ENCODE measurements at places on chromosomes 5 and 9. TPM values are rescaled to one million over a fixed set of nuclear protein-coding genes. Genes with fewer than 3 reads are reported as not detected.

Gene TAF11L10
- total RNA-seq, result not detected

Gene CDX1
- not detected for total RNA-seq

Gene MYOZ3
- total RNA-seq, result not detected

Gene FBP1
- not detected for total RNA-seq
